ENCODE measurements at places on chromosomes 4 and X. TPM values are rescaled to one million over a fixed set of nuclear protein-coding genes. Genes with fewer than 3 reads are reported as not detected.

The KCNIP4 gene
- total RNA-seq: not detected

GRCh38 chr4:26476545-26476944 is 13.7 kb downstream of the CCKAR start:
- no peak for DNase-seq

The LDB2 gene
- total RNA-seq: 149 TPM

GRCh38 chr4:54872261-54872660 is 214.5 kb downstream of the KIT start:
- no peak for DNase-seq

The ALB gene
- total RNA-seq: 0.46 TPM

DNA sequence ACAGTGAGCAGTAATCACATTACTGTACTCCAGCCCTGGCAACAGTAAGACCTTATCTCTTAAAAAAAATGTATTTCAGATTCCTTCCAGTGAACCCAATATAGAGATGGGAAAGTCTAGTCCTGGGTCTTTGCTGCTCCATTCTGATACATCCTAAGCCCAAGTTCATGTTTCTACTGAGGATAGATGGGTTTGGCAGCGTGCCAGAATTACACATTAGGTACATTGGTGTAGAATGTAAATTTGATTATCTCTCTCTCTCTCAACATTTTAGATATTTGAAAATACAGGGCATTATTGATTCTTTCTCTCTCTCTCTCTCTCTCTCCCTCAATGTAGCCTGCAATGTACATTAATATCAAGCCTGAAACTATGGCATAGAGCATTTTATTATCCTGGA is 43.5 kb upstream of the ZNF330 start:
- no peak for DNase-seq

- no peak for DNase-seq
Observed at GRCh38 chrX:11446949-11447348, 153.7 kb downstream of the AMELX start.

GRCh38 chr4:173426064-173426463 is 27.1 kb upstream of the SCRG1 start:
- DNase-seq: no peak

GRCh38 chr4:122968227-122968812 is 45.9 kb upstream of the NUDT6 start:
- no peak for DNase-seq

GRCh38 chr4:80142394-80143306 is 54.7 kb upstream of the PRDM8 start:
- DNase-seq: no peak

All from spleen (tissue), 13 donors.